ENCODE measurements at places on chromosomes 6 and 20.
A peak's percentile ranks its signal among the peaks of the same experiment; 100 is the strongest.

GRCh38 chr6:20447581-20448132 lies 46.0 kb downstream of the E2F3 start:
- DNase-seq = no peak

- peak; percentile 45 for DNase-seq
These were observed 84.2 kb downstream of the UST start for GRCh38 chr6:148831064-148831463.

- DNase-seq = no peak
These were observed 17.3 kb downstream of the EEF1E1 start for GRCh38 chr6:8085053-8085511.

GRCh38 chr6:25888626-25889025 lies 14.6 kb upstream of the SLC17A3 start:
- DNase-seq = no peak

DNA sequence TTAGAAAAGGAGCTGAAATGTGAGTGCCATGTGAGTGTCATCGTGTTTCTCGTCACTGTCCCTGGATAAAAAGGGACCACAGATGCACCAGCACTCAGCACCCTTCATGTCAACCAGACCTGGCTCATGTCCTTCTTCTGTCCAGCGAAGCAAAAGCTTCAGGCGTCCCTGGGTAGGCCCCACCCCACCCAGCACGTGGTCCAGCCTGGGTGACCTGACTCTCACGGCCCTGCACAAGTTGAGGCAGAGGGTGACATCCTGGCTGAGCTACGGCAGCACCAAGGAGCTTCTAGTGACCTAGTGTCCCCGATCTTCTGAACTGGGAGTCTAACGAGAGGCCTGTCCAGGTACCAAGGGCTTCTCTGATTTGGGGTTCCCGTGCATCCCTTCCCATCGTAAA lies 37.8 kb downstream of the PSMG4 start:
- no peak for DNase-seq

Data from CD4-positive, alpha-beta T cell treated with Interleukin-12 subunit alpha and Interleukin-12 subunit beta, for 1 hour (primary cell).